Activated CD8-positive, alpha-beta memory T cell treated with anti-CD3 and anti-CD28 coated beads, Interleukin-2, amount 10 ng/mL, durations not matched to agents 7 days and 5 days (primary cell): ENCODE measurements at places on chromosomes 7 and 10. TPM values are rescaled to one million over a fixed set of nuclear protein-coding genes. Genes with fewer than 3 reads are reported as not detected.

Gene MSS51
- 2.9 TPM for total RNA-seq

- DNase-seq: no peak
These were observed 261.1 kb downstream of the NRG3 start for GRCh38 chr10:82136103-82136502.

DNA sequence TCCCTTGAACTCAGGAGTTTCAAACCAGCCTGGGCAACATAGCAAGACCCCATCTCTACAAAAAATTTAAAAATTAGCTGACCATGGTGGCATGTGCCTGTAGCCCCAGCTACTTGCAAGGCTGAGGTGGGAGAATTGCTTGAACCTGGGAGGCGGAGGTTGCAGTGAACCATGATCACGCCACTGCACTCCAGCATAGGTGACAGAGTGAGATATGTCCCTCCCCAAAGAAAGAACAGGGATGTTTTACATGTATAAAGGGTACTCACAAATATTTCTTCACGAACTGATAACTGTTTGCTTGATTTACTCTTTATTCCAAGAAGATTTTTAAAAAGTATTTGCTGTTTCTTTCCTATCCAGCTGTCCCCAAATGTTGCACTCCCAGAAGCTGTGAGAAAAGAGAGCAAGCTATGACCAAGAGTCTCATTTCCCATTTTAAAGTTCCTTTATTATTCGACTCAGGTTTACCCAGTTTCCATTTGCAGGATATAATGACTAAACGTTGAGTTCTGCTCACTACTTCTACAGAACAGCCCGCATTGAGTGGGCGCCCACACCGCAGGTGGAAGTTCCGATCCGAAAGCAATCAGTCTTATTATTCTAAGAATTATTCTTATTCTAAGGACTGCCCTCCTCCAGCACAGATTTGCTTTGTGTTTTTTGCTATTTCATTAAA is 90.7 kb downstream of the APBB1IP start:
- DNase-seq: no peak

DNA sequence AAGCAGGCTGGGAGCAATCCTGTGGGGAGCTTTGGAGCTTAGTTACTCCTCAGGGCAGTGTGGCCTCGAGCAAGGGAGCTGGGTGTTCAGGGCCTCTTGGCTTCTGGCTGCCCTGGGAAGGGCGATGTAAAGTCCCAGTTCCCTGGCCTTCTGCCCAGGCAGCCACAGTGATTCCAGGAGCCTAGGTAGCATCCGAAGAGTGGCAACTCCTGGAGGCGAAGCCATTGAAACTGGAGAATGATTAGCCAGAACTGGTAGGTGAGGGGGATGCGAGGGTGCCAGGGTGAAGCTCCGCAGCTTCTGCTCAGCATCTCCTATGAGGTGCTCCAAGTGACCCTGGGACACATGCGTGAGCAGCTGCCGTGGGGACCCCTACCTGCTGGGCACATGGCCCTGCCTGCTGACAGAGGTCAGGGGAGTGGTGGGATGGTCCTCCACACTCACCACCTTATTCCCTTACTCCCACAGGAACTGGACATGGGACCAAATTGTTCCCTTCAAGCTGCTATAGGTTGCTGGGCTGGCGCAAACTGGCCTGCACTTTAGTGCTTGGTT is 7.8 kb upstream of the GDF2 start:
- no peak for DNase-seq

DNA sequence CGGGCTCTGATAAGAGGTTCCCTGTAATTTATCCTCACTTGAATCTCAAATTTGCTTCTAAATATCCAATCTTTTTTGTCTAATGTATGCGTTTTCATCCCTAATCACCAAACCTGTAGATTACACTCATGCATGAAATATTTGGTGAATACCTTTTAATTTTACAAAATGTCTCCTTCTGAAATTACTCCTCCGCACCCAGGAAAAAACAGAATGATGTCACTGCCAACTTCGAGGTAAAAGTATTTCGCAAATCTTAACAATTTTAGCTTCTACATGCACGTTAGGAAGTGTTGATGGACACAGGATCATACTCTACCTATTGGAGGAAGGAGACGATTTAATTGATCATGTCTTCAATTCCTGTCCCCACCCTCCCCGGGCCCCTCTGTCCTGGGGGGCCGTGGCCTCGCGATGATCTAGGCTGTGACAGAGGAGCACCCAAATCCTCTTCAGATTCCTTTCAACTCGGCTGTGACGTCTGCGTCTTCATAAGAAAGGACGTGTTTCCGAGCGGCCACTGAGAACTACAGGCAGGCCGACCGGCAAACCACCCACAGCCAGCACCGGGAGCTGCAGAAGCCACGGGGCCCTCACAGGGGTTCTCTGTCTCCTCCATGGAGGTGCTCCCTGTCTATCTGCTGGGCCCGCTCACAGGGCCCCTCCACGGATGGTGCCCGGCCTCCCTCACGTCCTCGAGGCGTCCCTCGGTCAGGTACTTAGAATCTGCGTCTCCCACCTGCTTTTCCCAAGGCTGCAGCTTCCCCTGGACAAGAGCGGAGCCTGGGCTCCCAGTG is 8.7 kb upstream of the FAM20C start:
- no peak for DNase-seq

DNA sequence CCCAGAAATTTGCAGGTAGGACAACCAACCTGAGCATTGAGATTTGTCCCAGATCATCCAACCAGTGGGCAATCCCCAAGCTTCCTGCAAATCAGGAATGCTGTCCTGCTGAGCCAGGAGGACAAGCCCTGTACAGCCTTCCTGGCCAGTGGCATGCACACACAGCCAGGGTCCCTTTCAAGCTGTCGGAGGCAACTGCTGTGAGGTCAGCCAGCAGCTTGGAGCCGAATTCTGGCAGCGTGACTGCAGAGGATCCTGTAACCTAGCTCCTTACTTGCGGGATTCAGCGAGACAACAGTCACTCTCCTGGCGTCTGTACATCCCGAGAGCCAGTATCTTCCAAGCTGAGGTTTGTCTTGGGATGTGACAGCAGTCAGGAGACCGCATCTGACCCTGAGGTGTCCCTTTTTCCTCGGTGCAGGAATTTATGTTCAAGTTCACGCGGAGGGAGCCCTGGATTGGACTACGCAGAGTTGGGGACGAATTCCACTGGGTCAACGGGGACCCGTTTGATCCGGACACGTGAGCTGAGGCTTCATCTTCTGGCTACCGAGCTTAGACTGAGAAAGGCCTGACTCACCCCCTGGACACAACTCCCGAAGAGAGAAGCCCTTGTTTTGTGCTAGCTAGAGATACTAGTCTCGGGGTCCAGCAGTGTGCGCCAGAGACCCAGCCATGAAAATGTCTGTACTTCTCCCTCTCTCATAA is 18.3 kb downstream of the CLEC2L start:
- DNase-seq: no peak

DNA sequence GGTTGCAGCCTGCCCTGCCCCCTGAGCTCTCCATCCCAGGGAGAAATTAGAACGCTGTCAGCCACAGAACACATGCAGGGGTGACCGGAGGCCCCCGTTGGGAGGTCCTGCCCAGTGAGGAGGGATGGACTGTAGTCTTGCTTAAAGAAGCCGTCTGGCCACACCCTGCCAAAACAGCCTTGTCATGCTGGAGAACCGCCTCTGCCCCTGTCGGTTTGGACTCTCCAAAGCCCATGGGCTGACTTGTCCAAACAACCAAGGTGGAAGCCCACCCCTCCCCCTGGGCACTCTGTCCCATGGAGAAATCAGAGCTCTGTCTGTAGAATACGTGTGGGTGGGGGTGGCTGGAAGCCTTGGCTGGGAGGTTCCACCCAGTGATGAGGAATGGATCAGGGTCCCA is 12.7 kb upstream of the TBATA start:
- no peak for DNase-seq

DNA sequence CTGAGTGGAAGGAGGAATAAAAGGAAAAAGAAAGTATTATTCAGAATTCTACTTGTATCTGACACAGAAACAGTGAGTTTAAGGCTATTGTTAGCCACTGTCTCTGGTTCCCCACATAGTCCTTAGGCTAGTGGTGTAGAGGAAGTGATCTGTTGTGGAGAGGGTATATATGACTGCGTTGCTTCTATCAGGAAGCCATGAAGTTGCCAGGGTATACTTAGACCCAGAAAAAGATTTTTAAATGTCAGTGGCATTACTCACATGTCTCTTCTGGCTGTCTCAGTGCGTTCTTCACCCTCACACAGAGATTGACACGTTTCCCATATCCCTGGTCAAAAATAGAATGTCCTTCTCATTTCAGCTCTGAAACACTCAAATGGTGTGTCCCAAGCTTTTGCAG is 72.7 kb downstream of the SEM1 start:
- no peak for DNase-seq
